ENCODE measurements at places on chromosomes 11 and 22. TPM values are rescaled to one million over a fixed set of nuclear protein-coding genes. Genes with fewer than 3 reads are reported as not detected.

OR5D16 gene
- total RNA-seq: not detected

DNA sequence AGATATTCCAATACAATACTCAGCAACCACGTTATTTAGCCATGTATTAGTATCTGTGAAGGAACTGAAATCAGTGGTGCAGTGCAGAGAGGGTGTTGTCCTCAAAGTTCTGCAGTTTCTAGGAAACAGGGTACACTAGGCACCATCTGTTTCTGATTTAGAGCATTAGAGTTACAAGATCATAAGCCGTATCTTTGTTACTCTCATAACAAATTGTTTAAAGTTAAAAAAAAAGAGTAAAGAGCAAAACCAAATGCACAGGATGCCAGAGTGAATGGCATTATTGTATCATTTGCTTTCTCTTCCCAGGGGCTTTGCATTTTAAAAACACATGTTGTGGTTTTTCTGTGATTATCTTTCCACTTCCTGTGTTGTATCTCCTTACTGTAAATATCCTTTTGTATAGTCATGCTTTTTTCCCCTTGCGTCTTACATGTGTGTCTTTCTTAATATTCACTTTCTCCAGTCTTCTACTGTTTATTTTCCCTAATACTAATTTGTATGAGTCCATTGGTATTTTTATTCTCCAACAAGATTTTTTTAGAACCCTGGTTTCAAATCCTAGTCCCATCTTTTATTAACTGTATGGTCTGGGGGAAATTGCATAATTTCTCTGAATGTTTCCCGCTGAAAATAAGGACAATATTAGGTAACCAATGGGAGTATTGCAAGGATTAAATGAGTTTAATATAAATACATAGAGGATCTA lies 15.2 kb upstream of the NUP160 start:
- no peak for DNase-seq

TSSK2 gene
- total RNA-seq: not detected

SAMM50 gene
- 51.0 TPM for total RNA-seq

- no peak for DNase-seq
These were observed 30.1 kb upstream of the FADD start for GRCh38 chr11:70173018-70173417.

HOATZ gene
- total RNA-seq: not detected
